ENCODE measurements at places on chromosomes 3 and 15.

DNA sequence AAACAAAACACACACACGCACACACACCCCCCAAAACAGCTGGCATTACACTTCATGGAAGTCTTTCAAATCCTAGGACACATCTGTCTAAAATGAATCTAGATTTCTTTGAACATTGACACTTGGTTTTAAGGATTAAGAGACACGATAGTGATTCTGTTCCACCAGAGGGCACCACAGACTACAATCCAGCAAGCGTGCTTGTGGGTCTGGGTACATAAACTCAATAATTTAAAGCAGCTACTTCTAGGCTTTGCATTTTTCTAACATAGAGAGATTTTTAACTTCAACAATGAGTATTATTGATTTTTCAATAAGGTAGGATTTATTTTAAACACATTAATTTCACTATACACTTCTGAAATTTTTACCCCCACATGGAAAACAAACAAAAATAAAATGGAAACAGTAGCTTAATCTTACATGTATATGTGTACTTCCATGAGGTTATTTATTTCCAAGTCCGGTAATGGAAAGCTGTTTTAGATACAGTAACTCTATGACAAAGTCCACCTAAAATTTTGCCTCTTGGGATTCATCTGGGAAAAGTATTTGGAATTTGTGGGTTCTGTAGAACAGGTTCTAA is 564.0 kb upstream of the TGFBR2 start:
- peak; percentile 25 for DNase-seq

- DNase-seq: no peak
Observed at GRCh38 chr3:126932188-126932931, 50.6 kb upstream of the PLXNA1 start.

- no peak for DNase-seq
Observed at GRCh38 chr15:77529394-77530159, 103.1 kb downstream of the LINGO1 start.

- no peak for DNase-seq
Observed at GRCh38 chr3:132087356-132087755, 52.5 kb upstream of the CPNE4 start.

DNA sequence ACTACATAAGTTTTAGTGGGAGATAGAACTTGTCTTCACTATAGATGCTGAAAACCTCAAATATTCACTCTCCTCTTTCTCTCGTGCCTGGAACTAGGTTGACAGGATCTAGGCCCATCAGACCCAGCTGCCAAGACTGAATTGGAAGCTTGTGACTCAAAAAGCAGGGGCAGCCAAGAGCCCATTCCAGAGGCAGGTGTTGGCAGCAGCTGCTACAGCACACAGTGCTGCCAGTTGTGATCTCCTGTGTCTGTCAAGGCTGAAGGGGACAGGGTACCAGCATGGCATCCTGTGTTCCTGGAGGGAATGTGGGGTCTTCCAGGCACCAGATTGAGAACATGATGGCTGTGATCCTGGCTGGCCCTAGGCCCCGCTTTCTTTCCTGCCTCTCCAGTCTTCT is 92.5 kb upstream of the MB21D2 start:
- no peak for DNase-seq

- DNase-seq: peak; percentile 60
Observed at GRCh38 chr15:50906954-50907600, 1.4 kb upstream of the AP4E1 start.

DNA sequence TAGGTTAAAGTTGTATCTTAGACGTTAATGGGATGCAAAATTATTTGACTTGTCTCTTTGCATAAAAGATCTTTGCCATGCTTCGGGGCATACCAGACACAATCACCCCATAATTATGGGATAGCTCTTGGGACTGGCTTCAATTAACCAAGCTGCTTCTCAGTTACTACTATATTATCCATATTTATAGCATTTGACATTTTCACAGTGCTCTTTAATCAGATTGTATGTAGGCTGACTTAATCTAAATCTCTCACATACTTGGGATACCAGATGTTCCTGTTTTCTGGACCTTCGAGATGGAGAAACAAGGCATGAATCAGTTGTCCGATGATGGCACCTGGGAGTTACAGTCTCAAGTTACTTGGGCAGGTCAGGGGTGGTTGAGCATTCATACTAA is 27.2 kb upstream of the ABHD17C start:
- DNase-seq: no peak

GRCh38 chr3:51671734-51672475 is 853 bp downstream of the TEX264 start:
- DNase-seq: no peak

GRCh38 chr3:111152496-111152895 is 80.9 kb downstream of the NECTIN3 start:
- no peak for DNase-seq

GRCh38 chr15:69096196-69096595 is 64.2 kb upstream of the GLCE start:
- no peak for DNase-seq

- DNase-seq: no peak
Observed at GRCh38 chr15:51706291-51706690, 25.0 kb downstream of the SCG3 start.

GRCh38 chr3:25689226-25689625 is 24.5 kb upstream of the TOP2B start:
- DNase-seq: no peak
